ENCODE measurements at places on chromosomes 6 and 20. TPM values are rescaled to one million over a fixed set of nuclear protein-coding genes. Genes with fewer than 3 reads are reported as not detected.

- no peak for DNase-seq
Observed at GRCh38 chr6:167122827-167123657, at the start of gene CCR6. TSS of gene CCR6 (plus strand) at chr6:167123096. CDS start at chr6:167136135, 13,039 bp downstream.

GRCh38 chr6:2429032-2429431 lies 183.6 kb upstream of the GMDS start:
- DNase-seq = no peak

GRCh38 chr20:63933646-63934045 lies 22.6 kb downstream of the UCKL1 start:
- DNase-seq = no peak

GRCh38 chr6:150169609-150170008 lies 26.8 kb downstream of the PPP1R14C start:
- no peak for DNase-seq

GRCh38 chr20:382291-383115 lies 1.9 kb downstream of the TRIB3 start:
- no peak for DNase-seq

DNA sequence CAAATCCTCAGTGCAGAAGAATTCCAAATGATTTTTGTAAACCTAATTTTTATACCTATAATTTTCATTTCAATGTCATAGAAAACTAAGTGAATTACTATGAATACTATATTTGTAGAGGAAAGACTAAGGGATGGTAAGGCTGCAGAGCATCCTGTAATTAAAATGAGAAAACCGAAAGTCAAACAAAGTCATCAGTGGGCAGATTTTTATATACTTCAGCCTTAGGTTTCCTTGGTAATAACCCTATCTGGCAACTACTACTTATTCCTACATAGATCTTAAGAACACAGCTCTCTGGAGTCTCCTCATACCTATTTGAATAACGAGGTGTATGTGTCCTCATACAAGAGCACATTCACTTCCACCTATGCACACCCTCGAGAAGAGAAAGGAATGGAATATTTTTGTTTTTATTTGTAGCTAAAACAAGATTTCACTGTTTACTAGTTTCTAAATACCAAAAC lies 117.9 kb upstream of the SGK1 start:
- DNase-seq = no peak

DNA sequence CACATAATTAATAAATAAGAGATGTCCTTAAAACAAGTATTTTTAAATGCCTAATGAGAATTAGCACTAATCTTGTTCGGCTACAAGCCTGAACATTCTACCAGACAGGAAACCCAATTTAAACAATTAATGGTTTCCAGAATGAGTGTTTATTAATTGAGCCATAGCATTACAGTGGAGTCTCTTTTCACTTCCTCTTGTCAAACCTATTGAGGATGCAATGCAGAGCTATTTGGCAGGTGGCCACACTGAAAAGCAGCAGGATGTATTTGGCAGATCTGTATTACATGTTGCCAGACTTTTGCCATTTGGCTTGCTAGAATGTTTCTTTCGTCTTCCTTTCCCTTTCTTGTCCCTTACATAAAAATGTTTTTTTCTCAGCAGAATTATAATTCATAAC lies 475.2 kb upstream of the MARCKS start:
- no peak for DNase-seq

GRCh38 chr6:97947841-97948240 lies 664.8 kb upstream of the MMS22L start:
- peak; percentile 78 for DNase-seq

- DNase-seq = no peak
Observed at GRCh38 chr6:31710523-31711219, 4.0 kb downstream of the LY6G6F start.

DNA sequence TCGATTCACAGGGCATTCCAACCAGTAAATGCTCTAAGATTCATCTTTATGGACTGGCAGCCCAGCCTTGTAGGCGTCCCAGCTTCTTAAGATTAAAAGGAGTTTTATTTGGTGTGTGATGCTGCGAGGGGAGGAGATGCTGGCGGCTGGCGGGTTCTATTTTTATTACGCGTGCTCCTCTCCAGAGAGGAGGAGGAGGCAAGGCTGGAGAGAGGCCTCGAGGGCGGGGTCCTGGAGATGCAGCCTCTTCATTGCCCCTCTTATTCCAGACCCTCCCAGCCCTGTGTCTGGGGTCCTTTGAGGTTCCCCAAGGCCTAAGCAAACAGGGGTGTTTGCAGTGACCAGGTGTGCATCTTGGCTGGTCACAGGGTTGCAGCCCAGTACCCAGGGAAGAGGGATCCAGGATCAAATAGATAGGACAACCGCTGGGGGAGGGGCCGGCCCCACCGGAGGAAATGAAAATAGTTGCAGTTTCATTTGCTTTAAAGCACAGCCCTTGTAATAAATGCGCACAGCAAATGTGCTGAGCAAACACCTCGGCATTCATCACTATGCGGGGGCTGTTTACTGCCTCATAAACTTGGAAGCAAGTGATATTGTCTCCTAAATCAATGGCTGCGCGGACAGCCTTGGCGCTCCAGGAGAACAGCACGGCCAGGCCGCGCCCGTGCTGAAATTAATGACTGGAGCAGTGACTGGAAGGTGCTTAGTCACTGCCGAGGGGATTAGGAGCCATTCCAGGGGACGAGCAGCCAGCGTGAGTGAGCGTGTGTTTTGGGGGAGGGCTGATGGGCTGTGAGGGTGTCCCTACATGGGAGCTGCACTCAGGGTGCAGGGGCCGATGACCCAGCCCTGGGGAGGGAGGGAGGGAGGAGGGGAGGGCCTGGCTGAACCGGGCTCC lies 83.0 kb downstream of the TMEM242 start:
- no peak for DNase-seq

The NCOA5 gene
- total RNA-seq = 15.9 TPM

The NRN1 gene
- total RNA-seq = 57.4 TPM

The SRMS gene
- not detected for total RNA-seq
